ENCODE measurements at places on chromosomes 13 and 19.

DNA sequence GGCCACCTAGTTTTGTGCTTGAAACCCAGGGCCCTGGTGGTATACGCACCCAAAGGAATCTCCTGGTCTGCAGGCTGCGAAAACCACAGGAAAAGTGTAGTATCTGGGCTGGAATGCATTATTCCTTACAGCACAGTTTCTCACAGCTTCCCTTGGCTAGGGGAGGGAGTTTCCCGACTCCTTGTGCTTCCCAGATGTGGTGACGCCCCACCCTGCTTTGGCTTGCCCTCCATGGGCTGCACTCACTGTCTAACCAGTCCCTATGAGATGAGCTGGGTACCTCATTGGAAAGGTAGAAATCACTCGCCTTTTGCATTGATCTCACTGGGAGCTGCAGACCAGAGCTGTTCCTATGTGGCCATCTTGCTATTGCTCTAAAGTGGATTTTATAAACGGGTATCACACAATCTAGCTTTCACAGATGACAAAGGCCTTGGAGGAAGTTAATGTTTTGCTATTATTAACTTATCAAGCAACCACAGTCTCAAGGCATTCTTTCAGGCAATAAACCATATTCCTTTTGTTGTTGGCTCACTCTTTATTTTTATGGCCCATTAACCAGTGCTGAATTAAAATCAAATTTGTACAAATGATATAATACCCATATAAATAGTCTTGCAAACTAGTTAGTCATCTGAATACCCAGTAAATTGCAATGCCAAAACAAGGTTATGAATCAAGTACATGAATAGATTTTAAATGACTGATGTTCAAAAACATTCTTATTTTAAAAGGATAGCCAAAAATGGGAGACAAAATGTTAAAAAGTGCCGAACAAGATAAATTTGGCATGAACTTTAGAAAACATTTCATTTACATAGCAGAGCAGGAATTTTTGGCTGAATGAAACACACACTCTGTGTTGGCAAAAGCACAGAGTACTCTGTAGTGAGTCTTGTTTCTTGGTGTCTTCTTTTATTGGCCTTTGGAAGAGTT, 475.4 kb upstream of the ARGLU1 start:
- DNase-seq = no peak

DNA sequence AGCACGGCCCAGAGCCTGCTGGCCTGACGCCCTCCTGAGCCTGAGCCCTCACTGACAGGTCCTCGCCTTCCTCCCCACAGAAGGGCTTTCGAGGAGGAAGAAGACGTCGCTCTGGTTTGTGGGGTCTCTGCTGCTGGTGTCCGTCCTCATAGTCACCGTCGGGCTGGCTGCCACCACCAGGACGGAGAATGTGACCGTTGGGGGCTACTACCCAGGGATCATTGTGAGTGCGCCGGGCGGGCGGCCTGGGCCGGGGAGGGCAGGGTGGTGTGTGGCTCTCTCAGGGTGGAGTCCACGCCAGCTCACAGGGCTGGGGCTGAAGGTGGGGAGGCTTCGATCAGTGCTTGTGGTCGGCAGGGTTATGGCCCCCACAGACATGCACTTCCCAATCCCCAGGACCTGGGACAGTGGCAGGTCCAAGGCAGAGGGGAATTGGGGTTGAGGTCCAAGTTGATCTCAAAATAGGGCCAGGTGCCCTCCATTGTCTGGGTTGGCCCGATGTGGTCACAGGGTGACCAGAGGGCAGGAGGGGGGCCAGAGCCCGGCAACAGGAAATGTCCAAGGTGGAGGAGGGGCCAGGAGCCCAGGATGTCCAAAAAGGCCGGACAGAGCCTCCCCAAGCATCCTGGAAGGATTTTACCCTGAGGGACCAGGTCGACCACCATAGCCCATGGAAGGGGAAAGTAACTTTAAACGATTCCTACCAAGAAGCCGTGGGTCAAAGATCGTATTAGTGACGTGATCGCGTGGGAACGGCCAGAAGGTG, 7.2 kb downstream of the TMEM255B start:
- DNase-seq = no peak

GRCh38 chr13:88651531-88651930, 980.4 kb downstream of the SLITRK5 start:
- DNase-seq = no peak

DNA sequence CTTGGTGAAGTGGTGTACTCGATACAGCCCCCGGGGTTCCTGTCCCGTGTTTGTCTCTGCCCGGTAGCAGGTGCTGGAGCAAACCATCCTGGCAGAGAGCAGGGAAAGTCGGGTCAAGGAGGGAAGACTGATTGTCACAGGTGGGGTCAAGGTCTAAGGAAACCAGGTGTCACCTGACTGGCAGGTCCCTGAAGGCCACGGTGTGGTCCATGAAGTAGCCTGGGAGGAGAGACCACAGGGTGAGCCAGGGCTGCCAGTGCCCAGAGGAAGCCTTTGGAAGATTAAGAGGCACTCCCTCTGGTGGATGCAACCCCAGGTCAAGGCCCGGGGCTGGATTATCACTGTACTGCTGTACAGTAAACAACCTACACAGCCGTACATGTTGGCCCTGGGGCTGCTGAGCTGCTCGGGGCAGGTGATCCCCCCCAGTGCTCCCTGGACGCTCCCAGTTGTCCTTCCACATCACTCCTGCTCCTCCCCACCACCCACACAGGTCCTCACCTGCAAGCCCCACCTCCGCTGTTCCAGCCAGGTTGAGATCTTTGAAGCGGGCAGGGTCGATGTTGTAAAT, 6.0 kb upstream of the CCER2 start:
- peak; percentile 42 for DNase-seq

DNA sequence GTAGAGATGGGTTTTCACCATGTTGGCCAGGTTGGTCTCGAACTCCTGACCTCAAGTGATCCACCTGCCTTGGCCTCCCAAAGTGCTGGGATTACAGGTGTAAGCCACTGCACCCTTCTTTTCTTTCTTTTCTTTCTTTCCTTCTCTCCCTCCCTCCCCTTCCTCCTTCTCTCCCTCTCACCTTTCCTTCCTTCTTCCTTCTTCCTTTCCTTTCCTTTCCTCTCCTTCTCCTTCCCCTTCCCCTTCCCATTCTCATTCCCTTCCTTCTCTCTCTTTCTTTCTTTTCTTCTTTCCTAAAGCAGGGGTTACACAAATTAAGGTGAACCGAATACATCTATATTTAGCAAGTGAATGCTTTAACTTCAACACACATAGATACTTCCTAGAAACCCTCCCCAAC, 58.0 kb upstream of the URI1 start:
- no peak for DNase-seq

- no peak for DNase-seq
Measured at GRCh38 chr13:58950911-58951310, 1212.8 kb downstream of the DIAPH3 start.

DNA sequence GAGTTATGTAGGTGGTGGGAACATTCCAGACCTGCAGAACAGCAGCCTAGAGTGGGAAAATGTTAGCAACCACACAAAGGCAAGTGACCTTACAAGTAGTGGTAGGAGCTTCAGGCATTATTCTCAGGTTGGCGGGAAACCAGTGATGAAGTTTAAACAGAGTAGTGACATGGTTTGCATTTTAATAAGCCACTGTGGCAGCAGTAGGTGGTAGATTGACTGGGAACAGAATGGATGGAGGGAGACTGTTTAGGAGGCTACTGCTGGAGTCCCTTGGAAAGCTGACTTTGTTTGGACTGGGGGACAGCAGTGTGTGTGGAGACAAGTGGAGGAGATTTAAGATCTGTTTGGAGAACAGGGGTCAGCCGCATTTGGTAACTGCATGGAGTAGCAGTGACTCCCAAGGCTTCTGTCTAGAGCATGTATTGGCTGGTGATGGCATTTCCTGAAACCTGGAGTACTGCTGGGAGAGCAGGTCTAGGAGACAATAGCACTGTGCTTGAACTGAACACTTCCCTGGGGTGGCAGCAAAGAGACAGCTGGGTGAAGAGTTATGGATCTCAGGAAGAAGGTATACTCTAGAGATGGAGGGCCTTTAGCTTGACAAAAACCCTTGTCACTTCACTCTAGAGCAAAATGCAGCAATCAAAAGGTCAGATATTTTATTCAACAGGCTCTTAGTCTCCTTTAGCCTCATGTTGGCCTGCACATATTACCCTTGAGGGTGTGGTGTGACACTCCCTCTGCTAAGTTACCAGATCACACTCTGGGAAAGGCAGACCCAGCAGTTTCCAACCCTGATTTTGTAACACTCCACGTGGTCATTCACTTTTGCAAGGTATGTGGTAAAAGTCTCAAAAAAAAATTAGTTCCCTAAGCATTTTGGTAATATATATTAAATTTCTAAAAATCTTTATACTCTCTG, 70.3 kb downstream of the DHRS12 start:
- no peak for DNase-seq

GRCh38 chr19:12921047-12921446, 2.0 kb upstream of the SYCE2 start:
- DNase-seq = no peak

DNA sequence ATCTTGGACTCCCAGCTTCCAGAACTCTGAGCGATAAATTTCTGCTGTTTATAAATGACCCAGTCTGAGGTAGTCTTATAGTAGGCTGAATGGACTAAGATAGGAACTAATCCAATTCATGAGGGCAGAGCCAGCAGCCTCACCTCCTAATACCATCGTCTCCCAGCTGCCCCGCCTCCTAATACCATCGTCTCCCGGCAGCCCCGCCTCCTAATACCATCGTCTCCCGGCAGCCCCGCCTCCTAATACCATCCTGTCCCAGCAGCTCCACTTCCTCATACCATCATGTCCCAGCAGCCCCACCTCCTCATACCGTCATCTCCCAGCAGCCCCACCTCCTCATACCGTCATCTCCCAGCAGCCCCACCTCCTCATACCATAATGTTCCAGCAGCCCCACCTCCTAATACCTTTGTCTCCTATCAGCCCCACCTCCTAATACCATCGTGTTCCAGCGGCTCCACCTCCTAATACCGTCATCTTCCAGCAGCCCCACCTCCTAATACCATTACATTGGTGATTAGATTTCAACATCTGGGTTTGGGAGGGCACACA, 2.4 kb upstream of the ARGLU1 start:
- DNase-seq = peak; percentile 37

GRCh38 chr19:33752018-33752800, 44.5 kb upstream of the KCTD15 start:
- DNase-seq = no peak

GRCh38 chr19:4582980-4583842, 23.7 kb upstream of the SEMA6B start:
- DNase-seq = no peak

- no peak for DNase-seq
Measured at GRCh38 chr19:33266974-33267484, 35.3 kb downstream of the CEBPA start.

- DNase-seq = no peak
Measured at GRCh38 chr19:7130043-7130442, 60.5 kb downstream of the ZNF557 start.

GRCh38 chr19:30625947-30626625, 253.9 kb downstream of the ZNF536 start:
- no peak for DNase-seq

DNA sequence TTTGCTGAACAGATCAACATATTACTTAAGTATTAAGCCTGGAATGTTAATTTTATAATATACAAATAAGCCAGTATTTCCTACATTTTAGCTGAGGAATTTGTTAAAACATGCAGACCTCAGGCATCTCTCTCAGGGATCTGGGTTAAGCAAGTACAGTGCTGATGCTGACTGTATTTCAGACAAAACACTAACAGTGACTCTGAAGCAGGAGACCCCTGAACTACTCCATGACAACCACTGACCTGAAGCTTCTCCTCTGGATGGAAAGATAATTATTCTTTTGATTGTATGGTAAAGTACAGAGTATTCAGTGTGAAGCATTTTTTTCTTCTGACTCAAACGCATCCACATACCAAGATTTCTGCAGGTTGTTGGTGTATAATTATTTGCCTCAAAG, 680.8 kb downstream of the LIG4 start:
- no peak for DNase-seq

DNA sequence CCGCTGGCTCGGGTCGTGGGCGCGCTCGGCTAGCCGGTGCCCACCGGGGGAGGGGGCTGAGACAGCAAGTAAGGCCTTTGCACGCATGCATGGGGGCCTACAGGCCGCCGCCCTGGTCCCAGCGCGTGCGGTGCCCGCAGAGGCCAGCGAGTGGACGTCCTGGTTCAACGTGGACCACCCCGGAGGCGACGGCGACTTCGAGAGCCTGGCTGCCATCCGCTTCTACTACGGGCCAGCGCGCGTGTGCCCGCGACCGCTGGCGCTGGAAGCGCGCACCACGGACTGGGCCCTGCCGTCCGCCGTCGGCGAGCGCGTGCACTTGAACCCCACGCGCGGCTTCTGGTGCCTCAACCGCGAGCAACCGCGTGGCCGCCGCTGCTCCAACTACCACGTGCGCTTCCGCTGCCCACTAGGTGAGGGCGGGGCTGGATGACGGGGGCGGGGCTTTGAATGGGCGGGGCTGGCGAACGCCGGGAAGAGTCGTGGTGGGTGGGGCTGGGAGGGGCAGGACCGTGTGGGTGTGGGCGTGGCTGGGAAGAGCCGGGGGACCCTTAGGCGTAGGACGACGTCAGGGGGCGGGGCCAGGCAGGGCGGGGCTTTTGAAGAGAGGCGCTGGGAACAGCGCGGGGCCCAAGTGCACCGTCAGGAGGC, 2.1 kb downstream of the CILP2 start:
- no peak for DNase-seq

GRCh38 chr19:48628486-48629296, 8.5 kb downstream of the DBP start:
- peak; percentile 29 for DNase-seq

- no peak for DNase-seq
Measured at GRCh38 chr19:3604987-3605343, 1.7 kb downstream of the TBXA2R start.

DNA sequence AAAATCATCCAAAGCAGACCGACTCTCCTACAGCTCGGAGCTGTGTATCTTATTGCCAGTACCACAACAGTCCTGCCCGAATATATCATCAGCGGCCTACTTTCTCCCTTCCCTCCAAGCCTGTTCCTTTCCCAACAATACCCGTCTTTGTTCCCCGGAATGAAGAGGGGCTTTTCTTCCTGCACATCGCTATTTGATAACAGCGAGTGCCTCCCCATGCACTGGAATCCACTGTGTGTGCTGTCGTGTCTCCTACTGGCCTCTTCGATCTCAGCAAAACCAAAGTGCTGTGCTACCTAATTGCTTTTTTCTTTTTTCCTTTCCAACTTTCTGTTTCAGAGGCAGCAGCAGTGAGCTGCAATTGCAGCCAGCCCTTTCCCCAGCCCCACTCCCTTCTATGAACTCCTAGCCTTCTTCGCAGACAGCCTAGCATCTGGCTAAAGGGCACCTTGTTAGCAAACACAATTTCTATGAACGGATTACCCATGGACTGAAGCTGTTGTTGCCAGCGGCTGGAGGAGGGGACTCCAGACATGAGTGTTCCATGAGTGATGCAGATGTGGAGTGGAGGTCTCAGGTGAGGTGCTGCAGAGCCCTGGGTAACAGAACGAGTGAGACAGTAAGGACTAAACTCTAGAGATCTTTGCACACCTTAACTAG, 43.4 kb downstream of the EFNB2 start:
- DNase-seq = no peak

- DNase-seq = peak; percentile 49
Measured at GRCh38 chr19:10402441-10403038, 802 bp downstream of the CDC37 start.

GRCh38 chr19:39224910-39225309, 19.9 kb downstream of the IFNL3 start:
- no peak for DNase-seq
